ENCODE measurements at places on chromosomes 2 and 18. TPM values are rescaled to one million over a fixed set of nuclear protein-coding genes. Genes with fewer than 3 reads are reported as not detected.

The RND3 gene
- total RNA-seq = not detected

GRCh38 chr2:18903750-18904149 is 314.4 kb upstream of the NT5C1B start:
- no peak for DNase-seq

The AQP12B gene
- total RNA-seq = not detected

- DNase-seq = no peak
Observed at GRCh38 chr2:439077-439476, 151.2 kb upstream of the ALKAL2 start.

DNA sequence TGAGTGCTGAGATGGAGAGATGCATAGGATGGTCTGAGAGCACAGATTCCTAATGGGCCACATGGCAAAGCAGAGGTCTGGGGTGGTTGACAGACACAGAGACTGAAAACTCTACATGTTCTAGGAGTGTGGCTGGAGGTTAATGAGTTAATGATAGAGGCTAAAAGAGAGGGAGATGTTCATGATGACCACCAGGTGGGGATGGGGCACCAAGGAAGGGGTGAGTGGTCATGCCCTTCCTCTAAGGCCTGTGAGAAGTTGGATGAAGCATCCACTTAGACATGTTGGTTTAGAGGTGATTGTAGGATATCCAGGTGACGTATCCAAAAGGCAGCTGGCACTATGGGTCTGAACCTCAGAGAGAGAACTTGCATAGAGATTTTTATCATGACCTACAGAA is 102.1 kb downstream of the LRP2 start:
- no peak for DNase-seq

DNA sequence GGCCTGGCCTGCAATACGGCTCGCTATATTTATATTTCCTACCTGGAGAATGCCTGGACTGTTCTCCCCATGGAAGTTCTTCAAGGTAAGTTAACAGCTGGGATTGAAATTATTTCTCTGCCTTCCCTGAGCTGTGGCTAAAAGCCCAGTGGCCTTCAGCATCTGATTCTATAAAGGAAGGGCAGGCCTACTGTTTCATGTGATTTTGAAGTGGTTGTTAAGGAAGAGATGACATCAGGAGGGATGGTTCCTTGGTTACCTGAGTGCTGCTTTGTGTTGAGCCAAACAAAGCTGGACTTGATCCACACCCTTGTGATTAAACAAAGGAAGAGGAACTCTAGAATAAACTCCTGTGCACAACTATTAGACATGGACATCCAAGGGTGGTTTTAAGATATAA is 61.6 kb downstream of the MFSD6 start:
- no peak for DNase-seq

DNA sequence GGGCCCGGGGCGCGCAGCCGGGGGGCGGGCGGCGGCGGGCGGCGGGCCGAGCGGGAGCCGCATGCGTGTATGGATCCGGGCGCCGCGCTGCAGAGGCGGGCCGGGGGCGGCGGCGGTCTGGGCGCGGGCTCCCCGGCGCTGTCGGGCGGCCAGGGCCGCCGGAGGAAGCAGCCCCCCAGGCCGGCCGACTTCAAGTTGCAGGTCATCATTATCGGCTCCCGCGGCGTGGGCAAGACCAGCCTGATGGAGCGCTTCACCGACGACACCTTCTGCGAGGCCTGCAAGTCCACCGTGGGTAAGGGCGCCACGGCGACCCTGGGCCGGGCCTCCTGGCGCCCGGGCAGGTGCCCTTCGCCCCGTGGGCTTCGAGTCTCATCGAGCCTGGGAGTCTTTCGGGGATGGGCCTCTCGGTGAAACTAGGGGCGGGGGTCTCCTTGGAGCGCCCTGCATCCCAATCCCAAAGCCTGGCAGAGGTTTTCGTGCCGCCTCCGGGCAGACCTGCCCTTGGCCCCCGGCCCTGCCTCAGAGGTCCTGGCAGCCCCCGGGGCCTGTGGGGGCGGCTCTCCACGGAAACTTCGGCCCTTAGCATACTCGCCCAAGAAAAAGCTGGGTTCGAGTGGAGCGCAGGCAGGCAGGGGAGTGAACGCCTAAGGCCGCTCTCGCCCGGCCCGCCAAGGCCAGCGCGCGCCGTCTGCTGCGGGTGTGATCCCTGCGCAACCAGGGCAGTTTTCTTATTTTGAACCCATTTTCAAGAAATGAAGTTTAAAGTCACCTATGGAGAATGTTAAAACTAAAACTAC is 622 bp downstream of the RAB12 start:
- no peak for DNase-seq

GRCh38 chr2:126536605-126537200 is 119.3 kb upstream of the GYPC start:
- DNase-seq = no peak

- no peak for DNase-seq
Observed at GRCh38 chr2:105671156-105671555, 73.6 kb upstream of the NCK2 start.

GRCh38 chr18:58909521-58909920 is 44.8 kb downstream of the ZNF532 start:
- no peak for DNase-seq

GRCh38 chr2:31999438-31999837 is 11.4 kb downstream of the MEMO1 start:
- no peak for DNase-seq

The GPR35 gene
- 2.6 TPM for total RNA-seq

The RELCH gene
- total RNA-seq = 15.7 TPM

Data from activated naive CD4-positive, alpha-beta T cell treated with anti-CD3 and anti-CD28 coated beads for 36 hours (primary cell).